Smooth muscle cell of the umbilical artery (primary cell): ENCODE measurements at places on chromosomes 3 and 15. TPM values are rescaled to one million over a fixed set of nuclear protein-coding genes. Genes with fewer than 3 reads are reported as not detected.

LSAMP gene
- 5.7 and 40.1 TPM in 2 replicates for total RNA-seq

PIK3R4 gene
- 24.6 and 31.8 TPM in 2 replicates for total RNA-seq

GUCA1C gene
- total RNA-seq: not detected in 2 replicates

THBS1 gene
- total RNA-seq: 671 and 1,064 TPM in 2 replicates

GABRR3 gene
- total RNA-seq: not detected in 2 replicates

RBM15B gene
- total RNA-seq: 23.8 and 36.6 TPM in 2 replicates

CMTM8 gene
- total RNA-seq: not detected in 2 replicates

GPR160 gene
- total RNA-seq: 0.23 TPM in 1 of 2 replicates, not detected in the other
